ENCODE measurements at places on chromosomes 11 and 22. TPM values are rescaled to one million over a fixed set of nuclear protein-coding genes. Genes with fewer than 3 reads are reported as not detected.

The DEFB131B gene
- not detected for polyA plus RNA-seq

DNA sequence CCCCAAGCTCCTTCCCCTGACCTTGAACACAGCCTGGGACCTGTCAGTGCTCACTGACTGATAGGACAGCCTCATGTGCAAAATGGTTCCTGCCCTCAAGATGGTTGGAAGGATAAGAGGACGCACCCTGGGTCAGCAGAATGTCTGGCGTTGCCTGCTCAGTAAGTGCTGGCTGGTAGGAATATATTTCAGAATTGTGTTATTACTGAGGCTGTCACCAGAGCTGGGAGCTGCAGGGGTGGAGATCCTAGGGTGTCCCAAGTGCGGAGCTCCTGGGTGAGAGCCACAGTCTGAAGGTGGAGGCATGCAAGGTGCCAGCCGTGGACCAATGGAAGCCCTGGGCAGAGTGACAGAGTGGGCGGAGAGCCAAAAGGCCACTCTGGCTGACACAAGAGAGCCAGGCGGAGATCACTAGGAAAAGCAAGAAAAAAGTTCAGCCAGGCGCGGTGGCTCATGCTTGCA is 1.0 kb upstream of the SEC14L4 start:
- DNase-seq: no peak
- no peak overlapping the region for H3K27ac ChIP-seq
- H3K36me3 ChIP-seq: no peaks in the 10 kb centered on the region

- peaks cover 5% of the 10 kb centered on the region for H3K27me3 ChIP-seq
- peaks cover 4% of the 10 kb centered on the region for H3K36me3 ChIP-seq
- H3K4me1 ChIP-seq: peaks cover 36% of the 10 kb centered on the region
- DNase-seq: peak; percentile 65
- H3K4me3 ChIP-seq: peak within 1 kb of the TSS; percentile 64
- H3K27ac ChIP-seq: peak within 1 kb of the TSS; percentile 84
Measured at GRCh38 chr22:23180301-23180892, at the start of gene BCR. Gene BCR, plus strand, starts transcription at chr22:23180509. Its CDS starts 452 bp downstream, at chr22:23180961.

GRCh38 chr11:11502263-11502861 is 119.4 kb downstream of the GALNT18 start:
- H3K4me1 ChIP-seq: no peaks in the 10 kb centered on the region
- no peaks in the 10 kb centered on the region for H3K27me3 ChIP-seq
- no peaks in the 10 kb centered on the region for H3K36me3 ChIP-seq
- no peak overlapping the region for H3K4me3 ChIP-seq

DNA sequence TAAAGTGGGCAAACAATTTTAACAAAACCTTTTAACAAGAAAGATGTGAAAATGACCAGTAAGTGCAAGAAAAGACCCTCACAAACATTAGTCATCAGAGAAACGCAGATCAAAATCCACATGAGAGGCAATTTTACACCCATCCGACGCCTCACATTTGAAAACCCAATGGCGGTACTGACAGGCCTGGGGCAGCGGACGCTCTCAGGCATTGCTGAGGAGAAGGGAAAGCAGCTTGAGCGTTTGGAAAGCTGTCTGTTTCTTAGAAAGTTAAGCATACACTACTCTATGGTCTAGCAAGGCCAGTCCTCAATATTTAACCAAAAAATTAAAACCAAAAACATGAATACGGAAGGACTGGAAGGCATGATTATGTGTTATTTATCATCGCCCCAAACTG is 2.0 kb upstream of the KRTAP5-8 start:
- H3K36me3 ChIP-seq: no peaks in the 10 kb centered on the region
- H3K4me3 ChIP-seq: no peak overlapping the region
- H3K4me1 ChIP-seq: peaks cover 4% of the 10 kb centered on the region
- H3K27ac ChIP-seq: no peak overlapping the region
- no peaks in the 10 kb centered on the region for H3K27me3 ChIP-seq

DNA sequence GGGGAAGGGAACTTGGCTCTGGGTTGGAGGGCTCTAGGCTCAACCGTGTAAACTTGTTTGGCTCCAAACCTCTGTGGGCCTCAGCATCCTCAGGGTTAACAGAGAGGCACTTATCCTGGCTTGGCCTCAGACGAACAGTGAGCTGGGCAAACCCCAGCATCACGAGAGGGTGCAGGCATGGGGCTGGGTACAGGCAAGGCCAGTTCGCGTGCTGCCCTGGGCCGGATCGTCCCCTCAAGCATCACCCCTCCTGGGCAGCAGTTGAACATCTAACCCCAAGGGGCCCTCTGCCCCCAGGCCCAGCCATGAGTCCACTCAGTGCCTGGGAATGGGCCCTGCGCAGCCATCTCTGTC is 1.9 kb downstream of the EHBP1L1 start:
- H3K4me3 ChIP-seq: peak overlapping the region; percentile 64
- H3K4me1 ChIP-seq: peaks cover 57% of the 10 kb centered on the region
- DNase-seq: no peak
- H3K27ac ChIP-seq: peak overlapping the region; percentile 50
